NB4 (cell line): ENCODE measurements at places on chromosomes 1 and 21.
A peak's percentile ranks its signal among the peaks of the same experiment; 100 is the strongest.

- DNase-seq, result no peak
These were observed 32.8 kb downstream of the MTARC1 start for GRCh38 chr1:220819467-220820026.

GRCh38 chr1:77413541-77414335 is 131.9 kb downstream of the AK5 start:
- DNase-seq, result peak; percentile 95

- DNase-seq, result peak; percentile 57
These were observed 147.0 kb downstream of the GABPA start for GRCh38 chr21:25881524-25882376.

- no peak for DNase-seq
These were observed 13.5 kb downstream of the RUNX1 start for GRCh38 chr21:35035581-35035980.

GRCh38 chr21:33870768-33871167 is 44.8 kb downstream of the ATP5PO start:
- no peak for DNase-seq
